Glutamatergic neuron (in vitro differentiated cells): ENCODE measurements at places on chromosomes 12 and 14.

GRCh38 chr12:130540376-130540775 is 175.7 kb downstream of the RIMBP2 start:
- DNase-seq = no peak

DNA sequence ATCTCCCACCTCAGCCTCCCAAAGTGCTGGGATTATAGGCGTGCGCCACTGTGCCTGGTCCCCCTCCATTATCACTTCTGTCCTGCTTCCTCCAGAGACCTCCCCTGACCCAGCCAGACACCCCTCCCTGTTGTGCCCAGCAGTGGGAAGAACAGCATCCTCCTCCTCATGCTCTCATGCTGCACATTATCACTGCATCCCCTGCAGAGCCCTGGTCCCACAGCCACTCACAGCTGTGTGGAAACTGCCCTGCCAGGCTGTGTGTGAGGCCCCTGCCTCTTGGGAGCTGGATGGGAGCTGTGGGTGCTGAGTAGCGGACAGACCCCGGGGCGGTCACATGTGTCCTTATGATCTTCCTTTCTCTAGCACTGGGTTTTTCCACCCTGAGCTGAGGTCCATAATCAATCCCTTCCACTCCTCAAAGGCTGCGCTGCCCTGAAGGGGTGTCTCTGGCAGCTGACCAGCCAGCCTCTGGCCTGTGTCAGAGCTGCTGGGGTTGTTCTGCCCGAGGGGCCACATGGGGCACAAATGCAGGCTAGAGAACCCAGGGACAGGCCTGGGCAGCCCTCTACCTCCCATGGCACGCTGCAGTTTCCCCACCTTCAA is 9.2 kb downstream of the HIP1R start:
- no peak for DNase-seq

- peak; percentile 35 for DNase-seq
These were observed 802 bp downstream of the SUSD6 start for GRCh38 chr14:69612014-69612782.

DNA sequence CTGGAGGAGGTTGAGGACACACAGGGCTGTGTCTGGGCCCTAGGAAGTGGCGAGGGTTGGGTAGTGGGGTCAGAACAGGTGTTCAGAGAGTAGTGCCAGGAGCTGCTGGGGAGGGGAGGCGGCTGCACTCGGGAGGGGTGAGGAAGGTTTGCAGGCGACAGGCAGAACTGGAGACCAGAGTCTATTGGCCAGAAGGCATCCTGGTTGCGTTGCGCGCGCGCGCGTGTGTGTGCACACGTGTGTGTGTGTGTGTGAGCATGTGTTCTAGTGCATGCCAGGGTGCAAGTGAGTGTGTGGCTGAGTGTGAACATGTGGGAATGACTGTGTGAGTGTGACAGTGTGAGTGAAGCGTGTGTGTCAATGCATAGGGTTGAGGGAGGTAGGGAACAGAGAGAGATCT is 86.4 kb downstream of the CCDC92 start:
- DNase-seq = no peak

GRCh38 chr14:56300495-56300894 is 182.3 kb downstream of the PELI2 start:
- DNase-seq = no peak
